ENCODE measurements at places on chromosomes 2 and 18.

- no peak for DNase-seq
Measured at GRCh38 chr2:203673933-203674332, 32.5 kb upstream of the CD28 start.

- no peak for DNase-seq
Measured at GRCh38 chr2:69437751-69438154, 518 bp upstream of the NFU1 start.

- no peak for DNase-seq
Measured at GRCh38 chr18:3804336-3804735, 354.4 kb downstream of the TGIF1 start.

GRCh38 chr2:119753041-119753929 lies 6.4 kb upstream of the PTPN4 start:
- DNase-seq = peak; percentile 27

- no peak for DNase-seq
Measured at GRCh38 chr2:25252291-25253152, 84.1 kb upstream of the POMC start.

- no peak for DNase-seq
Measured at GRCh38 chr2:73984203-73984921, at the start of gene TET3. Gene TET3, plus strand, starts transcription at chr2:73984910. Its CDS starts 1,494 bp downstream, at chr2:73986404.

DNA sequence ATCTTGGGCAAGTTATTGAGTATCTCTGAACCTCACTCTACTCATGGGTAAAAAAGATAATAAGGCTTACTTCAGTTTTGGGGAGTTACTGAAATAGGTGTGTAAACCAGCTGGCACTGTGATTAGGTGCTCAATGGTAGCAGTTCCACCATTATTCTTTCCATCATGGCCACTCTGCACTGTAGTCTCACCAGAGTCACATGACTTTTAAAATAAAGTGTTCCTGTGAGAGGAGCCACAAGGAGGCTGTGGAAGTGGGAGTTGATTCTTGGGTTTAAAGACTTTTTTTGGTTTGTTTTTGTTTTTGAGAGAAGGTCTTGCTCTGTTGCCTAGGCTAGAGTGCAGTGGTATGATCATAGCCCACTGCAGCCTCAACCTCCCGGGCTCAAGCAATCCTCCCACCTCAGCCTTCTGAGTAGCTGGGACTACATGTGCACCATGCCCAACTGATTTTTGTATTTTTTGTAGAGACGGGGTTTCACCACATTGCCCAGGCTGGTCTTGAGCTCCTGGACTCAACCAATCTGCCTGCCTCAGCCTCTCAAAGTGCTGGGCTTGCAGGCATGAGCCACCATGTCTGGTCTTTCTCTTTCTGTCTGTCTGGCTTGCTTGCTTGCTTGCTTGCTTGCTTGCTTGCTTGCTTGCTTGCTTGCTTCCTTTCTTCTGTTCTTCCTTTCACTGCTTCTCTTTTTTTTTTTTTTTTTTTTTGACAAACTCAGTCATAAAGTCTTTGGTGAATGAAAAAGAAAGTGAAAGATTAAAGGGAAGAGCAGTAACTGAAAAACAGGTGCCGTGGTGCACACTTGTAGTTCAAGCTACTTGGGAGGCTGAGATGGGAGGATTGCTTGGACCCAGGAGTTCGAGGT lies 21.2 kb upstream of the ACVR1 start:
- DNase-seq = no peak

GRCh38 chr2:26298638-26299393 lies 47.1 kb upstream of the SELENOI start:
- no peak for DNase-seq

- no peak for DNase-seq
Measured at GRCh38 chr18:29123706-29124530, 947.0 kb upstream of the CDH2 start.

DNA sequence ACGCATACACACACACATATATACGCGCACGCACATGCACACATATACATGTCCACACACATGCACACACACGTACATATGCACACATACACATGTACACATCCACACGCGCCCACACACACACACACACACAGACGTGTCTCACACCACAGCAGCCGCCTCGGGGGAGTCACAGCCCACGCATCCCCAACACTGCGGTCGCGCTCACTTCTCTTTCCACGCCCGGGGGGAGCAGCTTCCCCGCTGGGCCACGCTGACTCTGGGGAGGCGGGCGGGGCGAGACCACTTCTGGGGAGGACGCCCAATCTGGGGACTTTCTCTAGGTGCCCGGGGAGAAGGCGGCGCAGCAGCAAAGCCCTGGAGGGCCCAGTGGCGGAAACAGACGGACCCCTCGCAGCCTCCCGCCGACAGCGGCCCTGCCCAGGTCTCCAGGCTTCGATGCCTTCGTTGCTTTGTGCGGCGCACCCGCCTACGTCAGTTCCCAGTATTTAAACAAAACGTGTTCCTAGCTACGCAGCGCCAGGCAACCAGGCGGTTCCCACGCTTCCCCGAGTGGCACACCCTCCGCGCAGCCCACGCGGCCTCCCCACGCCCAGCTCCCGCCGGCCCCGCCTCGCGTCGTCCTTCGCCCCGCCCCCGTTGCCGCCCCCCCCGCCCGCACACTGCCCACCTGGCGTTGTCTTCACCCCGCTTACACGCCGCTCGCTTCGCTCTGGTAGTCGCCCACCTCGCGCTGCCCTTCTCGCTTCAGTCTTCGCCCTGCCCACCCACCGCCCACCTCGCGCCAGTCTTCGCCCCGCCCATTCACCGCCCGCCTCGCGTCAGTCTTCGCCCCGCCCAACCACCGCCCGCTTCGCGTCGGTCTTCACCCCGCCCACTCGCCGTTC lies 810 bp upstream of the RBFA start:
- peak; percentile 50 for DNase-seq

- no peak for DNase-seq
Measured at GRCh38 chr2:41393621-41394020, 654.2 kb upstream of the PKDCC start.

DNA sequence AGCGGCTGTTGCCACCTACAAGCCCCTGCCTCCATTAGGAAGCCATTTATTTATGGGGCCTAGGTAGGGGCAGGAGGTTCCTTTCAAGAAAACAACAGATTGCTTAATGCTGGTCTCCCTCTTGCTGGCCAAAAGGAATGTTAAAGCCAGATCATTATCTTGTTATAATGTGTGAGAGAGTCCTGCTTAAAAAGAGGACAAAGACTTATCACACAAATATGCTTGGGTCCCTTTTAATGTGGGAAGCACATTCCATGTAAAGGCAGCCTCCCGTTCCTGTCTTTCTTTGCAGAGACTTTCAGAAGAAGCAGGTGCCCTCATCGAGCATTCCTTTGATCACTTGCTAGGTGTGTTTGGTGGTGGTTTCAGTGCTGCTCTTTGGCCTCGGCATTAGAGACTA lies 76.4 kb downstream of the AGAP1 start:
- no peak for DNase-seq

- DNase-seq = no peak
Measured at GRCh38 chr2:144711630-144712549, 192.0 kb upstream of the ZEB2 start.

- DNase-seq = no peak
Measured at GRCh38 chr2:219510512-219511135, 3.7 kb upstream of the ASIC4 start.

DNA sequence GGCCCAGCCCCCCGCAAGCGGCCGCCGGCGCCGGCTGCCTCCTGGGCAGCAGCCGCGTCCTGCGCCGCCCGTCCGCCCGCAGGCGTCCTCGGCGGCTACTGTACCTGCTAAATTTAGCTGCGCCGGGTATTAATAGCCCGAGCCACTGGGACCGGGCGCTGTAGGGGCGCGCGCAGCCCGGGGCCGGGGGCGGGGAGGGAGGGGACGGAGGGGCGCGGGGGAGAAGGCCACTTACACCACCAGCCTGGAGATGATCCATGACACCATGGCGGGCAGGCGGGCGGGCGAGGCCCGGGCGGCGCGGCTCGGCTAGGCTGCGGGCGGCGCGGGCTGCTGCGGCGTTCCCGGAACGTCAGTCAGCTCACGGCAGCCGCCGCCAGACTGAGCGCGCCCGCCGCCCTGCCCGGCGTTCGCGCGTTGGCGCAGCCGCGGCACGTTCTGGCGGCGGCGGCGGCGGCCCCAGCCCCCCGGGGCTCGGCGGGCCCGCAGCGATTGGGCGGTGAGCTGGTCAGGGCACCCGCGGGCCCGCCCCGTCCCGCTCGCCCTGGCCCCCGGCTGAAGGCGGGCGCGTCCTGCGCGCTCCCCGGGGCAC lies at the start of gene REEP1:
TSS of gene REEP1 (minus strand) at position 383 of the 592 bp plus-strand sequence. CDS start at position 267, 116 bp downstream.
- DNase-seq = no peak

DNA sequence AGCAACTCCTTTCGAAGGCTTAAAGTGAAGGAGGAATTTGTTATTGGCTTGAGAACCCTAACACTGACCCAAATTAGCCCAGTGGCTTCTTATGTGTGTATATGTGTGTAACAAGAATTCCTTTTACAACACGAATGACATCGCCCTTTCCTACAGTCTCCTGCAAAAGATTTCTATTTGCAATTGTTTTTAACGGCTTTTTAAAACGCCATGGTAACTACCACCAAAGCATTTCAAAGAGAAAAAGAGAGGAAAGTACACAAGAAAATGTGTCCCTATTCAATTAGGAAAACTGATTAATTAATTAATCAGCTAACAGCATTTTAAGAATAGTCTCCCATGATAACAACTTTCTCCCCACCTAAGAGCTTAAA lies 58.1 kb downstream of the PAX3 start:
- DNase-seq = no peak

GRCh38 chr2:210662560-210662959 lies 106.2 kb downstream of the CPS1 start:
- DNase-seq = no peak

GRCh38 chr2:9769171-9770005 lies 73.9 kb upstream of the TAF1B start:
- DNase-seq = no peak

DNA sequence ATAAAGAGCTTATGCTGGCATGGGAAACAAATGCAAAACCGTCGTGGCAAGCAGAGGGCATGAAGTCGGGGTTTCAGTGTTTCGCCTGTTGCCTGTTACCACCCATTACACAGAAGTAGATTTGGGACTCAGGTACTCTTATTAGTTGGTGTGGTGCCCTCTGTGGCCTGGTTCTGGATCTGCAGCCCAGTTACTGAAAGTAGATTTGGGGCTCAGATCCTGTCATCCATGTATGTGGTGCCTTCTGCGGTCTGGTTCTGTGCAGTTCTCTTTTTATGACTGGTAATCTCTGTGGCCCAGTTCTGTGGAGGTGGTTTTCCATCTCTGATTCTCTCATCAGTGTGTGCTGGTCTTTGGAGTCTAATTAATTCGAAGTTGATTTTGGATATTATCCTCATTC lies 45.2 kb downstream of the ADNP2 start:
- no peak for DNase-seq

DNA sequence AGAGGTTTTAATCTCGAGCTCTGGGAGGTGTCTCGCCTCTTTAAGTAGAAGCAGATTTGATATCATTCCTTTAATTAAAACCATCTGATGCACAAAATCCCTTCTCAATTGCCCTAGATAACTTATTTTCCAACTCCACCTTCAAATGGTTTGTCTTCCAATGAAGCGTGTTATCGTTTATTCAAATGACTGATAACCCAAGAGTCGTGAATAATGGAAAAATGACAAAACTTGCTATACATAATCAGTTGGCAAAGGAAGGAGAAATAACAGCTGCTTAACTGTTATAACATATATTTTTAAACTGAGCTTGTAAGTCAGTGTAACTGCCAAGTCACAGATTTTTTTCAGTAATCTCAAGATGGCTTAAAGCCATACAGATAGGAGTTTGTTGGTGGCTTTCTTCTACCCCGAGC lies 144.6 kb downstream of the QPCT start:
- DNase-seq = no peak

DNA sequence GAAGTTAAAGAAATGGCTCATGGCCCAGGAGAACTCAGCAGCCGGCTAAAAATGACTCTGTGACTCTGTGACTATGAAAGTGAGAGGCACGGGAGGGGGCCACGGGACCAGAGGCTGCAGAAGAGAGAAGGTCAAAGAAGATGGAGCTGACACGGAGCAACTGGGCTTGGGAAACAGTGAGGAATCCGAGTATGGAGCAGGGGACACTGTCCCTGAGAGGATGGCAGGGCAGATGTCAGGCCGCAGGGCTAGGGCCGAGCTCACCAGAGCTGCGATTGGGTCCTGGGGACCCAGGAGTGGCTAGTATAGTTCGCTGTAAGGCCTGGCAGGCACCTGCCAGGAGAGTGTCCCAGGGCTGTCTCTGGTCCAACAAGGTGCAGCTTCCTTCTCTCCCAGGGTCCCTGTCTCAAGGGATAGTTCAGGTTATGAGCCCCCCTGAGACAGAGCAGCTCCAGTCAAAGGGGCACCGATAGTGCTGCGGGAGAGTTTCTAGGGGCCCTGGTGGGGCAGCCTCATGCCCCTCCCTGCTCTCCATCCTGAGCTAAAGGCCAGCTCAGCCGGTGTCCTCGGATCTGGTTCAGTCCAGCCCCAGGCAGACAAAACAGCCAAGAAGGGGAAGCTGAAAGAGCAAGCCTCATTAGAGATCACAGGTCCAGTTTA lies 42.7 kb downstream of the CIB4 start:
- DNase-seq = no peak

DNA sequence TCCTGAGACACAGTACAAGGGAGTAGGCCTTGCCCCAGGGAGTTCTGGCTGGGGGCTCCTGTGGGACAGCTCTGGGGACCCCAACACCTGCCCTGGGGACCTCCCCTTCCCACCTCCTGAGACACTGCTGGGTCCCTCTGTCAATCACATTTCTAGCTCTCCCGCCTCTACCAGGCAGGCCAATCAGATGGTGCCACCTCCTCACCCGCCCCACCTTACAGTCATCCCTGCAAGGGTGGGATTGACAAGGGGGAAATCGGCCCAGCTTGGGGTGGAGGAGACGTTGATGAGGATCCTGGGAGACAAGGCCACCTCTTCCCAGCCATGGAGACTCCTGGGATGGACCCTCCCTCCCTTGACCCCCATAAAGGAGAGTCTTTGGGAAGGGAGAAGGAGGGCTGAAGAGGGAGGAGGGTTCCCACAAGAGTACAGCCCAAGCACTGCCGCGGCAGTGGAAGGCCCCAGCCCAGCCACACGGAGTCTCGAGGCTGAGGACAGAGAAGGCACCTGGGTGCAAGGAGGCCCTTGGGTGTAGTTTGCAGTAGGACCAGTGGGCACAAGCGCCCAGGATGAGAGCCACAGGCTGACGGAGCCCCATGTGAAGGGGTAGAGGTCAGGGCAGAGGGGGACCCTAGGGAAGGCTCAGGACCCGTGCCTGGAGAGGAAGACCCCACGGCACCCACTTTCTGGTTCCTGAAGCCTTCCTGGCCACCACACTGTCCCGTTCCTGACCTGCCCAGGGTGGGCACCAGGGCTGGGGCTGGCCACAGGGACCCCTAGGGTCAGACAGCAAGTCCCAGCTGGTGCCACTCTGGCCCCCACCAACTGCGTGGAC lies 109.9 kb upstream of the OTOS start:
- DNase-seq = no peak

- no peak for DNase-seq
Measured at GRCh38 chr2:135870571-135870970, 5.7 kb downstream of the MCM6 start.

GRCh38 chr18:48657447-48658120 lies 118.8 kb downstream of the CTIF start:
- DNase-seq = no peak

All from amniotic stem cell (primary cell).